ENCODE measurements at places on chromosomes 4 and X.

- no peaks in the 10 kb centered on the region for H3K36me3 ChIP-seq
- DNase-seq = no peak
These were observed 440.2 kb downstream of the PRR32 start for GRCh38 chrX:127259742-127260141.

DNA sequence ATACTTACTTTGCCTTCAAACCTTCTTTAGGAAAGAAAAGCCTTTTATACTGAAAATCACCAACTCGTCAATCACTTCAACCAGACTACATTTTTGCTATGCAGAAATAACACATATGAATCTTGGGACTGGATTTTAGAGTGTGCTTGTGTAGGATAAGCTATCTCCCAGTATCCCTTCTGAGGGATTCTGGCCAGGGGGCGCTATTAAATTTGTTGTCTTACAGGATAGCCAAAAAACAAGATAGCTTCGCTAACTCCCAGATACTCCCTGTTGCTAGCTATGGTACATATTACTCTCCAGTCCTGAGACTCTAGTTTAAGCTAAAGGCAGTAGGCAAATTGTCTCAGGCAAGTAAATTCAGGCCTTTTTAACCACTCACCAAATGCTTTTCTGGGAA, 167.2 kb downstream of the LHFPL1 start:
- no peaks in the 10 kb centered on the region for H3K4me1 ChIP-seq
- H3K4me3 ChIP-seq = no peak overlapping the region
- no peak for DNase-seq

- no peak for DNase-seq
- no peak overlapping the region for H3K27ac ChIP-seq
- H3K36me3 ChIP-seq = no peaks in the 10 kb centered on the region
These were observed 171.9 kb downstream of the DCHS2 start for GRCh38 chr4:154319736-154320135.

DNA sequence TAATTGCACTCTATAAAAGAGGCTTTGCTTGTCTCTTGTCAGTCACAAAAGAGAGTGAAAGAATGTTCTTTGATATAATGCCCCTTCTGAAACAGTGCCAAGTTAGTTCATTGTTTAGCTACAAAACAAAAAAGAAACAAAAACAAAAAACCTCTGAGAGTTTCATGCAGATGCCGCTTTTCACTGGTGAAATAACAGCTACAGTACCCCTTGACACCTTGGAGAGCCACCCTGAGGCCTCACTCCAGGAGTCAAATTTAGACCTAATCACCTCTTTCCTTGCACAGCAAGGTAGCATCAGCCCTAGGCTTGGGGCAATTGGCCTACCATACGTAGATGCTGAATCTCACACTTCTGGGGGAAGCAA, 185.2 kb downstream of the UNC5C start:
- no peak overlapping the region for H3K4me3 ChIP-seq
- DNase-seq = no peak
- no peak overlapping the region for H3K27ac ChIP-seq
- H3K4me1 ChIP-seq = peaks cover 12% of the 10 kb centered on the region
- H3K27me3 ChIP-seq = no peaks in the 10 kb centered on the region
- H3K36me3 ChIP-seq = no peaks in the 10 kb centered on the region

- H3K36me3 ChIP-seq = no peaks in the 10 kb centered on the region
- H3K4me3 ChIP-seq = no peak overlapping the region
- no peaks in the 10 kb centered on the region for H3K27me3 ChIP-seq
These were observed 13.1 kb upstream of the AMTN start for GRCh38 chr4:70505151-70505748.

- H3K4me3 ChIP-seq = no peak overlapping the region
- DNase-seq = no peak
- H3K27ac ChIP-seq = no peak overlapping the region
- H3K27me3 ChIP-seq = no peaks in the 10 kb centered on the region
These were observed 17.5 kb downstream of the PALLD start for GRCh38 chr4:168514249-168514852.

DNA sequence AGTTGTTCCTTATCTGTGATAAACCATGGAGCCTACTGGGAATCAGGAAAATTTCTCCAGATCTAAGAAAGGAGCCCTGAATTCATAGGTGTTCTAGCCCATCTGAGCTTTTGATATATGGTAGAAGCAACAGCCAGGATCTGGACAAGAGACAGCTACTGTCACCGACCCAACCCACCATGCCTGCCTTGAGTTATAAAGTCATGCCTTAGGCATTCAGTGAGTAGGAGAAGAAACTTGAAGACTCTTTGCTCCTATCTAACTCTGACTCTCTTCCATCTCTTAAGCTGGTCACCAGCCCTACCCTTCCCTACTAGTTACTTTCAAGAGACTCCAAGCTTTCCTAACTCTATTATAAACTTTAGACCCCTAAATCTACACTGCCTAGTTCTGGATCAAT, 83.9 kb upstream of the FAM9B start:
- DNase-seq = no peak
- no peaks in the 10 kb centered on the region for H3K4me1 ChIP-seq
- no peaks in the 10 kb centered on the region for H3K27me3 ChIP-seq
- no peak overlapping the region for H3K4me3 ChIP-seq

GRCh38 chr4:7323872-7324650, 110.7 kb downstream of the PSAPL1 start:
- H3K36me3 ChIP-seq = no peaks in the 10 kb centered on the region
- DNase-seq = no peak
- no peak overlapping the region for H3K4me3 ChIP-seq
- H3K27me3 ChIP-seq = no peaks in the 10 kb centered on the region
- H3K27ac ChIP-seq = no peak overlapping the region
- peaks cover 22% of the 10 kb centered on the region for H3K4me1 ChIP-seq

DNA sequence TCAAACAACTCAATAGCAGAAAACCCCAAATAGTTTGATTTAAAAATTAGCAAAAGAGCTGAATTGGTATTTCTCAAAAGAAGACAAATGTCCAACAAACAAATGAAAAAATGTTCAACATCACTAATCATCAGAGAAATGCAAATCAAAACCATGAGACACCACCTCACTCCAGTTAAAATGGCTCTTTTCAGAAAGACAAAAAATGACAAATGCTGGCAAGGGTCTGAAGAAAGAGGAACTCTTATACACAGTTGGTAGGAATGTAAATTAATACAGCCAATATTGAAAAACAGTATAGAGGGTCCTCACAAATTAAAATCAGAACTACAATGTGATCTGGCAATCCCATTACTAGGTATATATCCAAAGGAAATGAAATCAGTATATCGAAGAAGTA, 70.4 kb downstream of the FBXL5 start:
- H3K27me3 ChIP-seq = no peaks in the 10 kb centered on the region
- no peak overlapping the region for H3K4me3 ChIP-seq
- H3K27ac ChIP-seq = no peak overlapping the region
- no peak for DNase-seq
- H3K4me1 ChIP-seq = no peaks in the 10 kb centered on the region

DNA sequence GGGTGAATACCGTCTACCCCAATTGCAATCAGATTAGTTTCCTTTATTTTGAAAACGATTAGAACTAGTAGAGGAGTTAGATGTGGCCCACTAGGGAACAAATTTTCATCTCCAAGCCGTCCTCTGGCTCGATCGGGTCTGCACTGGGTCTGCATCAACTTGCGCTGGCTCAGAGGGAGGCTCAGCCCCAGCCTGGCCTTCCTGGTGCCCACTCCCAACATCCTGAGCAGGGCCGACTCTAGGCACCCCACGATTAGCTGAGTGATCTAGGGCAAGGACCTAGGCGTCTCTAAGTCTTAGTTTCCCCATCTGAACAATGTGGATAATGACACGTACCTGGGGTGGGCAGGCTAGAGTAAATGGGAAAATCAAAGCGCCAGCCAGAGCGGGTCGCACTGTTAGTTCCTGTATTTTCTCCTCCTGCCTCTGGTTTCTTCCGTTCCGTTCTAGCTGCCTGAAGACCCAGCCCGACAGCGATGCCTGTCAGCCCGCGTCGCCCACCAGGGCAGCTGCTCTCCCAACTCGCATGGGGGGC, 7.7 kb upstream of the HAND2 start:
- no peak overlapping the region for H3K4me3 ChIP-seq
- no peaks in the 10 kb centered on the region for H3K4me1 ChIP-seq
- no peak overlapping the region for H3K27ac ChIP-seq
- H3K27me3 ChIP-seq = peaks cover 93% of the 10 kb centered on the region
- no peaks in the 10 kb centered on the region for H3K36me3 ChIP-seq
- no peak for DNase-seq

- peaks cover 4% of the 10 kb centered on the region for H3K4me1 ChIP-seq
- no peaks in the 10 kb centered on the region for H3K36me3 ChIP-seq
- no peak overlapping the region for H3K4me3 ChIP-seq
- H3K27me3 ChIP-seq = peaks cover 5% of the 10 kb centered on the region
- DNase-seq = no peak
These were observed 24.3 kb downstream of the SMIM20 start for GRCh38 chr4:25938366-25938765.

- DNase-seq = no peak
- H3K4me1 ChIP-seq = no peaks in the 10 kb centered on the region
- no peak overlapping the region for H3K27ac ChIP-seq
- H3K27me3 ChIP-seq = no peaks in the 10 kb centered on the region
These were observed 44.5 kb upstream of the PDGFRA start for GRCh38 chr4:54184581-54184980.

DNA sequence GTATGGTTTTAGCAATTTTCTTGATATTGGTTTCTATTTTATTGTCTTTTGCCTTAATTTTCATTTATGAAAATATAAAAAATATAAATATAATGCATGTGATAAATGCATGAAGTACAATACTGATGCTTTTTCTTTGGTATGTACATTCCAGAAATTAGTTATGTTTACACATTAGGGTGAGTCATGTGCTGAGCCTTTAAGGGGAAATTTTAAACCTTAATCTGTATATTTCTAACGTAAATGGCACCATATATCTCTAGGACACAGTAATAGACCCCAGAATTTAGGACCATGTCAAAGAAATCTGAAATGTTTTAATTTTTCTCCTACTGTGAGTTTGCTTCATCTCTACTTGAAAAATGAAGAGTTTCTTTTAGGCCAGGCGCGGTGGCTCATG, 117.8 kb upstream of the SPRY1 start:
- no peak overlapping the region for H3K27ac ChIP-seq
- no peaks in the 10 kb centered on the region for H3K4me1 ChIP-seq
- DNase-seq = no peak
- H3K4me3 ChIP-seq = no peak overlapping the region
